Urinary bladder (tissue), 4 donors: ENCODE measurements at places on chromosomes 5 and 9. TPM values are rescaled to one million over a fixed set of nuclear protein-coding genes. Genes with fewer than 3 reads are reported as not detected.

DNA sequence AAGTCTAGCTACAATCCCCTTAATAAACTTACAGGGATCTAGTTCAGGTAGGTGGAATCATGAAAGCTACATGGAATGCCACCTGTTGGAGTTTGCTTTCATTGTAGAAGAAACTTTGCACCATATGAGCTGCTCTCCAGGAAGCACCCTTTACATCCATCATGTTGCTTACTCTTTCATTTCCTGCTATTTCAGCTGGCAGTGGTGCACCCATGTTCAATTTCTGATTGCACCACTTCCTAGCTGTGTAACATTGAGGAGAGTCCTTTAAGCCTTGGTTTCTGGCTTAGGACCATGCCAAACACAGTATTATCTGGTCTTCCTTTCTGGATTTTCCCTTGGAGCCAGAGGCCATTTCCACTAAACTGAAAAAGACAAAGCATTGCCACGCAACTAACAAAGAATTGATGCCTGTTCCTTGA is 123.3 kb upstream of the SLC12A2 start:
- DNase-seq: no peak

DNA sequence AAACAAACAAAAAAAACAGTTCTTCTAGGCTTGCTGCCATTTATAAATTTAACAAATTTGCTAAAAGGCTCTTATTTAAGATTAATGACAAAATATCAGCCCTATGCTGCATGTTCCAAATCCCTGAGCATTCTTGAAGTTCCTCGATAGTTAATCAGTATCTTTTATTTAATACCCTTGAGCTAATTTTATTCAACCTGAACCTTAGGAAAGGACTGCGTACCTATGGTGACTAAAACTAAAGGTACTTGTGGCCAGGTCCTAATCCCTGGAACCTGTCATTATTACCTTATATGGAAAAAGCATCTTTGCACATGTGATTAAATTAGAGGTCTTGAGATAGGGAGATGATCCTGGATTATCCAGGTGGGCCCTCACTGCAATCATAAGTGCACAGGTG is 10.5 kb upstream of the INIP start:
- DNase-seq: no peak

- DNase-seq: no peak
These were observed 17.8 kb upstream of the ZNF618 start for GRCh38 chr9:113858282-113858681.

DNA sequence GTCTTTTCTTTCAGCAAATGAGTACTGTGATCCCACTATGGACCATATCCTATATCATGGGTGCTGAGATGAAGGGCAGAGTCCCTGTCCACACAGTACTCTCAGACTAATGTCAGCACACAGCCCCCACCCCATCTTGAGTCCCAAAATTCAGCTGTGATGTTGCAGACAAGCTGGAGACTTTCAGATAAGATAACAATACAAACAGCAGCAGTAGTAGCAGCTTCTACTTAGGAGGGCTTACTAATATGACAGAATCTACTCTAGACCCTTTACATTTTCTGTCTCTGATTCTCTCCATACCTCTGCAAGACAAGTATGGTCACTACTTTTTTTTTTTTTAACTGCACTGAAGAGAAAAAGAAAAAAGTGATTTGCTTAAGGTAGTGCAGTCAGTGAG is 129.1 kb upstream of the TRIM32 start:
- DNase-seq: no peak

GRCh38 chr5:180040287-180041214 is 31.0 kb downstream of the RNF130 start:
- no peak for DNase-seq

DNA sequence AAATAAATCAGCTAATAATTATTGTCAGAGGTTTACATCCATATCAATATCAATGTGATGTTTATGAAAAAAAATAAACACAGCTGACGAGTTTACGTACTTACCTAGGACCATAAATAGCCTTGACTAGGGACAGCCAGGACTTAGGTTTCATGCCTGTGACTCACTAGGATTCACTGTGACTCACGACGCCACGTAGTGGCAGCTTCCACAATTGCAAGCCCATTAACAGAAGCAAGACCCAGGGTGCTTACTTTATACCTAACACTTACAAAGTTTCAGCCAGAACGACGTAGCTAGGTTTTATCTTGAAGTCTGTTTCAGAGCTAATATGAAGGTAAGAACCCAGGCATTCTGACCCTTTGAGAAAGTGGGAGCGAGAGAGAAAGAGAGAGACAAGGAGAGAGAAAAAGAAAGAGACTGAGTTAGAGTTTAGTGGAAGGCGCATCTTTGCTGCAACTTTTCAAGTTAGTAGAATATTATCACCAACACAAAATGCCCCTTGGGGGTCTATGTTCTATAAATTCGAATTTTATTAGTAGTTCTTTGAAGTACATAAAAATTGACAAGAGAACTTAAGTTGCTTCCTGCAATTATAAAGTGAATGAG is 191.2 kb downstream of the GNA14 start:
- peak; percentile 53 for DNase-seq

GRCh38 chr9:115223471-115223870 is 105.5 kb upstream of the TNC start:
- DNase-seq: no peak

- no peak for DNase-seq
These were observed 40.4 kb downstream of the SAR1B start for GRCh38 chr5:134592141-134592746.

DNA sequence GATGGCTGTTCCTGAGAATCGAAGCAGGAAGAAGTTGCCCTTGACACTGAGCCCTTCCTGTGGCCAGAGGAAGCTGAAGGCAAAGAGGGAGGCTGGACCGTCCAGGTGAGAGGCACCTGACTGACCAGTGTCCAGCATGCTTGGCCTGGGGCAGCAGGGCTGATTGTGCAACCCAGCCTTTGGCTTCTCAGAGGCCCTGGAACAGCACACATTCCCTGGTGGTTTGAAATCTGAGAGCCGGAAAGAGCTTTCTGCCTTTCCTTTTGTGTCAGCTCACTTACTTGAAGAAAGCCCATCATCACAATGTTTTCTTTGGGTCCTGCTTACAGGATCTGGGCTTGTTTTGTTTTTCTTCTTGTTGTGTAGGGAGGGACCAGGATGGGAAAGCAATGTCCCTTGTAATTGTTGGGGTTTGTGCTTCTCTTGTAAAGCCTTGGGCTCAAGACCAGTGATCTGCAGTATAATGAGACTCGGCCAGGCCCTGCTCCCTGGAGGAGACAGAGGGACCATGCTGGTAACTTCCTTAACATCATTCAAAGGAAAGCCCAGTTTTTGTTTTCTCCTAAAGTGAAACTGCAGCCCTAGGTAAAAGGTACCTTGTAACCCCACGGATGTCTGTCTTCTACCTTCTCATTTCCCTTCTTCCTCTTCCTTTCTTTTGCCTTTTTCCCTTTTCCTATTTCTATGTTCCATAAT is 213.7 kb downstream of the NXNL2 start:
- DNase-seq: no peak

DNA sequence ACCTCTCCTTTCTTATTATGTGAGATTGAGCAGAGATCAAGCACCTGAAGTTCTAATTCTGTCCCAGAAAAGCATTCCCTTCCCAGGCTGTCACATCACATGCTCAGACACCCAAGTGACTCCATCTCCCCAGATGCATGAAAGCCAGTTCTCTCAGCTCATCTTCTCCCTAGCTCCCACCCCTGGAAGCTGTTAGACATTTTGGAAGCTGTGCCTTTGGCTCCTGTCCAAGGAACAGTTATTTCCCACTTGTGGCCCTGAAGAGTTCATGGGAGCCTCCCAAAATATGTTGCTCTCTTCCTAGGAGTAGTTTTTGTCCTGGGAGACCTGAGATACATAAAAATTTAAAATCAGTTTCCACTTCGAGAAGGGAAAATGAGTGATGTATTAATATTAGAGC is 161.4 kb upstream of the GAS1 start:
- no peak for DNase-seq

DNA sequence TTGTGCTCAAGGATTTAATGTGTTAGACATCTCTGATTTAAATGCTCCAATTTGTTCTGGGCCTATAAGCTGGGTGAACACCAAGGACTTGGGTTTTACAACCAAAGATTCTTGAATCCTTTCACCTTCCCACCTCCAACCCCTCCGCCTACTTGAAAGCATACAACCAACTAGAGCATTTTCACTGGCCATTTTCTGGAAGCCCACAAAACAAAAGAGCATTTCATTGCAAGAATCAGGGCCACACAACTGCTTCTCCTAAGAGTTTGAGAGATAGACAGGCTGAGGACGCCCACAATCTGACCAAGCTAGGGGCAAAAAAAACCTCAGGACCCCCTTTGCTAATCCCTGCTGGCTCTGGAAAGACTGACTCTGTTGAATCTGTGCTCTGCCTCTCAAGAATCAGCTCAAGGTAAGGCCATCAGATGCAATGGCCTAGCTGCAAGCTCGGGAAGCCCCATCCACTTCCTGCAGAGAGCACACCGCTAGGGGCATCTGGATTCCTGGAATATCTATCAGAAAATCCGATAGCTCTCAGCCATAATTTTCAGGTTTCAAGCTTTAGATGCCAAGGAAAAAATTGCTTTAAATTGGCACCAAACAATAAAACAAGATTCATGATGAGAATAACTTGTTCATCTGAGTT is 57.7 kb downstream of the RETREG1 start:
- DNase-seq: no peak

DNA sequence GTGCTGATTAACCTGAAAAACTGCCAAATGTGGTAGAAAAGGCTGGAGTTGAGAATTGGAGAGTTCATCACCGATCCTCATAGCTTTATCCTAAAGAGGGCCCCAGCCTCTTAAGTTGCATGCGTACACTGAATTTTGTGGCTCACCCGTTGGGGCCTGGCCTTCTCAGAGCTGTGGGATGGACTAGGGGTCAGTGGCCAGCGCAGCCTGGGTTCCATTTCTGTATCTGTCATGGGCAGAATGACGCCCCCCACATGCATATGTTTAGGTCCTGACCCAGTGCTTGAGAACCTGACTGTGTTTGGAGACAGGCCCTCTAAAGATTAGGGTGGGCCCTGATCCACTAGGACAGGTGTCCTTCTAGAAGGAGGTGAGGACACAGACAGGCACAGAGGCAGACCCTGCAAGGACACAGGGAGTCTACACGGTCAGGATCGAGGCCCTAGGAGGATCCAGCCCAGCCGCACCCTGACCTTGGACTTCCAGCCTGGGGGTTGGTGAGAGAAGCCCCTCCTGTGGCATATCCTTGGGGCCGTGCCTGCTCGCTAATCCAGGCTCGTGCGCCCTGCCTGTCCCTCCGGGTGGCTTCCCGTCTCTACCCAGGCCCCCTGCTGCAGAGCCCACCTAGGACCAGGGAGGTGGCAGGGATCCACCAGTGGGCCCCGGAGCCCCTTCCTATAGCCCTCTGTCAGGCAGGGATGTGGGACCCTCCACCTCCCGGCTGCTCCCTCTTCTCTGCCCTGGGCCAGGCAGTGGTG is 32.2 kb downstream of the NDUFS6 start:
- DNase-seq: no peak

DNA sequence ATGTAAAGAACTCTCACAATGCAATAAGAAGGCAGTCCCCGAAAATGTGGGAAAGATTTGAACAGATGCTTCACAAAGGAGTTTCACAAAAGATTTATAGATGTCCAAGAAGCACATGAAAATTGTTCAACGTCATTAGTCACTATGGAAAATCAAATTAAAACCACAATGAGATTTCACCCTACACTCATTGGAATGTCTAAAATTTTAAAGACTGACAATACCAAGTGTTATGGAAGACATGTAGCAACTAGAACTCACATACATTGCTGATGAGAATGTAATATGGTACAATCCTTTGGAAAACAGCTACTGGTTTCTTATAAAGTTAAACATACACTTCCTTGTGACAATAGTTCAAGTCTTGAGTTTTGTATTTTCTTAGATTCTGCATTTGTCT is 11.0 kb upstream of the RECK start:
- DNase-seq: no peak

GRCh38 chr5:116229131-116229689 is 144.4 kb downstream of the COMMD10 start:
- DNase-seq: no peak

- no peak for DNase-seq
These were observed 323.8 kb upstream of the WWC1 start for GRCh38 chr5:167967494-167968177.

DNA sequence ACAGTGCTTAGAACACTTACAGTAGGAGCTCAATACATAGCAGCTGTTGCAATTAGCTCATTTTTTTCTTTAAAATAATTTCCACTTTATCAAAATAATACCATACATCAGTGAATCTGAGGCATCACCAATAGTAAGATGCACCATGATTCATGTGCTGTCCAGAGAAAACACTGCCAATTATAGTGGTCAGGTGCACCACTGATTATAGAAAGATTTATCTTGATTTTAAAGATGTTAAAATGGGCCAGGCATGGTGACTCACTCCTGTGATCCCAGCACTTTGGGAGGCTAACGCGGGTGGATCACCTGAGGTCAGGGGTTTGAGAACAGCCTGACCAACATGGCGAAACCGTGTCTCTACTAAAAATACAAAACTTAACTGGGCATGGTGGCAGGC is 39.4 kb downstream of the NAIF1 start:
- DNase-seq: no peak

SPINK9 gene
- total RNA-seq: not detected

NTNG2 gene
- 2.8 TPM for total RNA-seq

GAPT gene
- total RNA-seq: 3.0 TPM

HK3 gene
- total RNA-seq: 0.74 TPM

PPP1R2B gene
- 0.11 TPM for total RNA-seq

TLX3 gene
- total RNA-seq: 0.32 TPM

ENTPD2 gene
- 6.4 TPM for total RNA-seq

ANKRD18B gene
- total RNA-seq: 7.1 TPM
